CD4-positive, alpha-beta memory T cell (primary cell): ENCODE measurements at places on chromosomes 1 and 21.

DNA sequence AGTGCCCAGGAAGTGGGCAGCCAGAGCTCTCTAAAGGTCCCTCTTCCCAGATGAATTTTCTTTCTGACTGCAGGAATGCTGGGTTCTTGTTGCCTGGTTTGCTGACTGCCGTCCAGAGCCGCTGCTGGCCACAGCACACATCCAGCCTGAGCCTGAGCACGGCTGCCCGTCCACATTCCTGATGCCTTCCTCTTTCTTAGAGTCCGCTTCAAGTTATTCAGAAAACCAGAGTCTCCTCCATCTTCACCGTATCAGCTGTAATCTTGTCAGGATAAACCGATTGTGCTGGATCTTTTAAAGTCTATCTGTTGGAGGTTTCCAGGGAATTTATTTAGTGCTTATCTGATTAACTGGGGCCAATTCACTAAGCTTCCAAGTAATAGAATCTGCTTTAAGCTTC lies 84.8 kb upstream of the BCAR3 start:
- no peak for DNase-seq

- no peak for DNase-seq
Observed at GRCh38 chr1:7810395-7810794, 26.3 kb downstream of the PER3 start.

- DNase-seq, result no peak
Observed at GRCh38 chr1:39163469-39163868, 41.0 kb upstream of the MACF1 start.

DNA sequence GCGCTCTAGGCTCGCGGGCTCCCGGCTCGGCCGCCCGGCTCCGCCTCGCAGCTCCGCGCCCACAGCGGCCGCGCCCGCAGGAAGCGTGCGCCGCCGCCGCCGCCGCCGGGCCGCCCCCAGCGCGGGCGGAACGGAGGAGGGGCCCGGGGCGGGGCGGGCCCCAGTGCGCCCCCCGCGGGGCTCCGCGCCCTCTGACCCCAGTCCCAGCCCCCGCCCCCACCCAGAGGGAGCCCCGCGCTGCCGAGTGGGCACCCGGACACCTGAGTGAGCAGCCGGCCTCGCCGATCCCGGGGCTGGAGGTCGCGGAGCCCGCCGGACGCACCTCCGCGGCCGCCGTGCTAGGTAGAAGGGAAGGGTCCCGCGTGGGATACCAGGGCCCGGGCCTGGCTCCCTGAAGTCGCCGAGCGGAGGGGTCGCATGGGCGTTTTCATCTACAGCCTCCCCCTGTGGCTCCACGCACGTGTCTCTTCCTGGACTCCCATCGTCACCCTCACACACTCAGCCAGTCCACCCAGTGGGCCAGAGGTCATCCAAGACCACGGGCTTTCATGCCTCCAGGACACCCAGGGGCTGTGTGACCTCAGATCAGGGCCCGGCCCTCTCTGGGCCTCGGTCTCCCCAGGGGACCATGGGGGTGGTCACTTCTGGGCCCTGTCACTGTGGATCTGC lies at the start of gene SDC3:
TSS of gene SDC3 (minus strand) at position 63 of the 669 bp plus-strand sequence. CDS start 172 bp downstream, outside the sequence.
- no peak for DNase-seq

- no peak for DNase-seq
Observed at GRCh38 chr21:28793043-28793442, 199.6 kb downstream of the LTN1 start.

GRCh38 chr1:13830616-13831280 lies 130.8 kb downstream of the PRDM2 start:
- DNase-seq, result no peak

DNA sequence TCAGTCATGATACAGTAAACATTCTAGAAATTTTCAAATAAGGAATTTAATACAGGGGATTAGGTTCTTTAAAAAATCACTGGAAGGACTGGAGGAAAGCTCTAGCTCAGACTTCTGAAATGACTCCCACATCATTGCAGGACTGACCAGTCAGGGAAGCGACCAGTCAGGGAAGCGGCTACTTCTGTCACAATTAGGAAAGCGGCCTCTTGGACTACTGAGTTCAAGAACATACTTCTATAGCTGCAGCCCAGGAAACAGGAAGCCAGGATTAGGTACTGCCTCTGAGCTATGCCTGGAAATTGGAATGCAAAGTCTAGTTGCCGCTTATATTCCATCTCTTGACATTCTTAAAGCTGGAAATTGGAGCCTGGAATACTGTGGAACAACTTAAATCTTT lies 45.5 kb downstream of the USP25 start:
- DNase-seq, result no peak

GRCh38 chr1:66985835-66986234 lies 61.0 kb downstream of the MIER1 start:
- no peak for DNase-seq
